ENCODE measurements at places on chromosomes 5 and 9.

DNA sequence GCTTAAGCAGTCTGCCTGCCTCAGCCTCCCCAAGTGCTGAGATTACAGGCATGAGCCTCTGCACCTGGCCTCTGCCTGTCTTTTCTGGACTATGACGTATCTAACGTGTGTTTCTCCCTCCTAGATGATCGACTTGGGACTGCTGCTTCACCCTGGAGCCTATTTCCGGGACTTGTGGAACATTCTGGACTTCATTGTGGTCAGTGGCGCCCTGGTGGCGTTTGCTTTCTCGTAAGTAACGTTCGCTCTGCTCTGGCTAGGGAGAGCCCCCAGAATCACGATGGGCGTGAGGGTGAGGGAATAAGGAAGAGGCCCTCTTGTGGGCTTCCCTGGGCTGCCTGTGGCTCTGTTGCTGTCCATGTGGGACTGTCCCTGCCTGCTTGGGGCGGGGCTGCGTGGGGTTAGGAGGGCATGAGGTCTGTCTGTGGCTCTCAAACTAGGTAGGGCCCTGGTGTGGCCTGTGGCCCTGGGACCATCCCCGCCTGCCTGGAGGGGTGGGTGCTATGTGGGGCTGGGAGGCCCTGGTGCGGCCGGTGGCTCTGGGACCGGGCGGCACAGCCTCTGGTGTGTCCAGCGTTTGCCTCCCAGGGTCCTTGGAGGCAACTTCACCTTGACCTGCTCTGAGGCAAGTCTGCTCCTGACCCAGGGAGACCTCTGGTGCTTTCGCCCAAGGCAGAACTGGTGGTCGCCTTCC lies 171.7 kb downstream of the CACNA1B start:
- DNase-seq, result no peak

DNA sequence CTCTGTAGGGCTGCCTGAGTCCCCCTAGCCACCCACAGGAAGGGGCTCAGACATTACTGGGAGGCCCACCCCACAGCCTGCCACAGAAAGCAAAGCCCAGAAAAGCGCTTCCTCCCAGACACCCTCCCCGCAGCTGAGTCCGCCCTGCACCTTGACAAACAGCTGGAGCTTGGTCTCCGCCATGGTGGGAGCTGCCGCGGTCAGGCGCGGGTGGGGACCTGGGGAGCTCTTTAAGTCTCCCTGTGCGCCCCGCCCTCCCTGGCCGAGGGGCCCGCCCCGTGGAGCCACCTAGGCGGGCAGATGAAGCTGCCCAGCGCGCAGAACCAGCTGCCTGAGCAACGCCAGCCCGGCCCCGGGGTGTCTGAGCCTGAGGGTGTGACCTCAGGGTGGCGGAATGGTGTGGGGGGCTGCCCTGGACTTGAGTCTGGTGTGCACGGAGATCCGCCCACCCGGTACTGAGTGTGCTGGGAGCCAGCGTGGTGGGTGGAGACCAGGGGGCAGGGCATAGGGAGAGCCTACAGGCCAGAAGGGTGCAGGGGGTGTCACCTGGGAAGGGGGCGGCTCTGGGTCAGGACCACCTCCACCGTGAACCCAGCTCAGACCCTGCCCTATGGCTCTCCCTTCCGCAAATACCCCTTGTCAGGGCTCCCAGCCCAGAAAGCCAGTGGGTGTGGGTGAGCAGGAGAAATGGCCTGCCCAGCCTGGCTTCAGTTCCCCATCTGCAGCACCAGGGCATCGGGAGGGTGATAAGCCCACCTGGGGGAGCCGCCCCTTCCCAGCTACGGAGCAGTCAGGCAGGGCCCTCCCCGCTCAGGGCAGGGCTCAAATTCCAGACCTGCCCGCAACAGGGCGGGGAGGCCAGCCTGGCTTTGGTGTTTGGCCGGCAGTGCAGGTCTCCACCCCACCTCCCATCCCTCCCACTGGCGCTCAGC lies at the start of gene CLIC3:
CLIC3 (minus strand) TSS at position 208 of the 932 bp plus-strand sequence; CDS start at position 183, 25 bp downstream.
- no peak for DNase-seq

DNA sequence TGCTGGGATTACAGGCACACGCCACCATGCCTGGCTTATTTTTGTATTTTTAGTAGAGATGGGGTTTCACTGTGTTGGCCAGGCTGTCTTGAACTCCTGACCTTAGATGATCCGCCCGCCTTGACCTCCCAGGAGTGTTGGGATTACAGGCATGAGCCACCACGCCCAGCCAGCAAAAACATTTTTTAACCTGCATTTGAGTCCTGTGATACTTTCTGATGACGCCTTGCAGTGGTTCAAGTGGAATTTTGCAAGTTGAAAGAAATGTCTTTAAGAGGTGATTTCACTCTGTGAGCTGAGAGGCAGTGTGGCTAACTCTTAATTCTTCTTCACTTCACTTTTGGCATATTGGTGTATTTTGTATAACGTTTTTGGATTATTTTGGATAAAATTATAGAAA lies 9.1 kb downstream of the ANP32B start:
- DNase-seq, result no peak

- DNase-seq, result no peak
Observed at GRCh38 chr9:124369231-124369797, 45.9 kb downstream of the PSMB7 start.

DNA sequence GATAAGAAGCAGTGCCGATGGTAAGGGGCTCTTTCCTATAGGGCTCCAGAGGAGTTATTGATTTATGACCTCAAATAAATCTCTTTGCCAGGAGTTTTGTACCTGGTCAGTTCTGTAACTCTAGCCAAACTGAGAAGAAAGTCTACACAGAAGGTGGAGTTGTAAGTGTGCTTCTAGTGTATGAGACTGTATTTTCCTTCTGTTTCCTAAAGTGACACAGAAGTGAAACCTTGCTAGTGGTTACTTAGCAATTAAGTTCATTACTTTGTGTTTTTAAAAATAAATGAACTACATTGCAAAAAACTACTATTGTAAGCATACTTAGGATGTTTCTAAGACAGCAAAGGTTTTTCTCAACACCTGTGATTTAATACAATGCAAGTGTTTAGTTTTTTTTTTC lies 48.7 kb upstream of the ACTBL2 start:
- no peak for DNase-seq

GRCh38 chr5:126869005-126869451 lies 92.1 kb downstream of the LMNB1 start:
- no peak for DNase-seq

GRCh38 chr5:104763216-104763615 lies 1200.6 kb upstream of the NUDT12 start:
- no peak for DNase-seq

- no peak for DNase-seq
Observed at GRCh38 chr5:10623305-10623910, 59.5 kb downstream of the ANKRD33B start.

DNA sequence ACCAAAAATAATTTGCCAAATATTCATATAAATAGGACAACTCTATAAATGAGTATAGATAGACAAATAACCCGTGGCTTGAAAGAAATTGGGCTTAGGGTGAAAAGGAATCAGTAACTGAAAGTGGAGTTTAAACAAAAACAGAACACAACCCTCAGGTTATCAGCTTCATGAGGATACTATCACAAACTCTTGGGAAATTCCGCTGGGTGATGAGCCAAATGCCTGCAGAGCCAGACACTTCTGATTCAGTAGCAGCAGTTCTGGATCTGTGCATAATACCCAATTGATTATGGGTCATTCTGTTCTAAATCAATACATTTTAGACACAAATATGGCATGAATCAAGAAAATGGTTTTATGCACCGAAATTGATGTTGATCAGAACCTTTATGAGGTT lies 72.4 kb downstream of the CAMK4 start:
- no peak for DNase-seq

- no peak for DNase-seq
Observed at GRCh38 chr5:124263680-124264491, 482.6 kb downstream of the ZNF608 start.

DNA sequence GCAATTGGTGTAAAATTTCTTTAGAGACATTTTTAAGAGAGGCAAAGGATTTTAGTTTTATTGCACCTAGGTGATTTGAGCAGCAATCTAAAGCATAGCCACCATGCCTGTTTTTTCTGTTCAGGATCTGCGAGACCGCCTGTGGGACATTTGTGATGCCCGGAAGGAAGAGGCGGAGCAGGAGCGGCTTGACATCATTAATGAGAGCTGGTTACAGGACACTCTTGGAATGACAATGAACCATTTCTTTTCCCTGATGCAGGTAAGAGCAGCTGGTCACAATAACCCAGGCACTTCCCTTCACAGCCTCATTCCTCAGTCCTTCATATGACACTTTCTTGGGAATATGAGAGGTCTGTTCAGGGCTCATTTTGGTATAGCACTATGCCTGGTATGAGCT lies 103.2 kb upstream of the IL7R start:
- DNase-seq, result no peak

GRCh38 chr9:18910916-18911315 lies 122.1 kb downstream of the SAXO1 start:
- no peak for DNase-seq

DNA sequence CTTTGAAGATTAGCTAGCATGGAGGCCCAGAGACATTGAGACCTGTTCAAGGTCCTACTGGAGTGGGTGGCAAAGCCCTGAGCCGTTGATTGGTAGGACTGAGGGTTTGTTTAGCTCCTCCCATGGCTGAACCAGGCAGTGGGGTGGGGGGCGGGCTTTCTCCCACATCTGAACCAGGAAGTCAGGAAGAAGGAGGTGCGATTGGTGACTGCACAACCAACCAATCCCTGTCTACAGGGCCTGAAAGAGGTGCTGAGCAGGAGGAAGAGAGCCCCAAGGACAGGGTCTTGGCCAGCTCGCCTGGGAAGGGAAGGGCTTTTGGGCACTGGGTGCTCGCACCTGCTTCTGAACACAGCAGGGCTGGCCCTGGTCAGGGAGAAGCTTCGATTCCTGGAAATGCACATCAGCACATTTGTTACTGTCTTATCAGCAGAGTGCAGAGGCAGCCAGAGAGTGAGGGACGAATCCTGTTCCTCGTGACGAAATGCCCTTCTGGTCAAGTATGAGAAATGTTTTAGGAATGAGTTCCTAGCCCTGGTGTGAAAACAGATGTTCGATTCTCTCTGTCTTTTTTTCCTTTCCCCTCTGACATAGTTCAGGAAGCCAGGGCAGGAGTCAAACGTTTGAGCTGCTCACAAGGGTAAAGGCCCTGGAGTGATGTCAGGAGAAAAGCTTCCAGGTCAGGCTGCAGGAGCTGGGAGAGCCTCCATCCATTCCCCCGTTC lies 294.8 kb upstream of the KLF4 start:
- DNase-seq, result no peak

DNA sequence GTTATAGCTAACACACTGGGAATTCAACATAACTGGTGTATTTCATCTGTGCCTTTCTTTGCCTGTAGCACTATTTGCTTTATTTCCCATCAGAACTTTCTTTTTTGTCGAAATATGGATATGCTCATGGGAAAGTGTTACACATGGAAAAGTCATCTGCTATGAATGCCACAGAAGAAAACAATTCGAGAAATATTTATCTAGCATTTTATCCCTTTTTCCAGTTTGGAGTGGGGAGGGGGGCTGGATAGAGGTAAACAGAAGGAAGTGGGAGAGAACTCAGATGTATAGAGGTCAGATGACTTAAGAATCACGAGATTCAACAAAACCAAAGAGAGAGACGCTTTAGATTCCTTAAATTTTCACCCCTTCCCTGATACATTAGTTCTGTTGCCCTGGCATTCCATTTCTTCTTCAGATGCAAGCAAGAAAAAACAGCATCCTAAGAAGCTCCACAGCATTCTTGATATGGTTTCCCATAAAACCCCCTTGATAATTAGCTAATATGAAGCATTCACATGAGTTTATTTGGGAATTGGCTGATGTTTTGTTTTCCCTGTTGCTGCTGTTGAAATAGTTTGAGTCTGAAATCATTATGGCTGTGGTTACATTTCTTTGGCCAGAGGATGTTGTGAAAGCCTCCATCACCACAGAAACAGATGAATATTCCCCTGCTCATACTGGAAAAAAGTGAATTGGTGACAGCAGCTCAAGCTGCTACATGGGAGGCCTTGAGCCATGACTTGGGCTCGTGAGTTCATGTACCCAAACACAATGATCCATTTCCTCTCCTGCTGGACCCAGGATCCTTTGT lies 335.8 kb upstream of the DAB2 start:
- no peak for DNase-seq

DNA sequence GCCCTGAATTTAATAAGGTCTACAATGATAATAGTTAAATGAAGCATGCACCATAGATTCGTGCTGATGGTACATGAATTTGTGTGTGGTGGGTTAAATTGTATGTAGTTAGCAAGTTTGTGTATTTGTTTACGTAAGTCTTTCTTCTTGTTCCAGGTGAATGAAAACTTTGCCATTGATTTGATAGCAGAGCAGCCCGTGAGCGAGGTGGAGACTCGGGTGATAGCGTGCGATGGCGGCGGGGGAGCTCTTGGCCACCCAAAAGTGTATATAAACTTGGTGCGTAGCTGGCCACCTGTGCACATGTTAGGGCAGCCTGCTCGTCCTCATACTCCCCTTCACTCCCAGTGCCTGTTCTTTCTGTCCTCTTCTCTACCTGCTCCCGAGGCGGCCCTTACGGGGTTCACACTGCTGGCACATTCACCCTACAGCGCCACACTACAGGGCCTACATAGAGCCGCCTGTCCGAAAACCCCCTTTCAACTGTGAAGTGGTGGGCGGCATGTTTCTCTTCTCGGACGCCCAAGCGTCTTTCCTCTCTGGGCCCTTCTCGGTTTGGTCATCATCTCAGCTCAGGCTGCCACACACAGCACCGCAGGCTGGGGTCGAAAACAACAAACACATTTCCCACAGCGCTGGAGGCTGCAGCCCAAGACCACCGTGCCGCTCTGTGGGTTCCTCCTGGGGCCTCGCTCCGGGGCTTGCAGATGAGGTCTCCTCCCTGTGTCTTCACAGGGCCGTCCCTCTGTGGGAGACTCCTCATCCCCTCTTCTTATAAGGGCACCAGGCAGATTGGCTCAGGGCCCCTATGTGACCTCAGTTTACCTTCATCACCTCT lies 13.2 kb downstream of the NDUFS6 start:
- DNase-seq, result no peak

DNA sequence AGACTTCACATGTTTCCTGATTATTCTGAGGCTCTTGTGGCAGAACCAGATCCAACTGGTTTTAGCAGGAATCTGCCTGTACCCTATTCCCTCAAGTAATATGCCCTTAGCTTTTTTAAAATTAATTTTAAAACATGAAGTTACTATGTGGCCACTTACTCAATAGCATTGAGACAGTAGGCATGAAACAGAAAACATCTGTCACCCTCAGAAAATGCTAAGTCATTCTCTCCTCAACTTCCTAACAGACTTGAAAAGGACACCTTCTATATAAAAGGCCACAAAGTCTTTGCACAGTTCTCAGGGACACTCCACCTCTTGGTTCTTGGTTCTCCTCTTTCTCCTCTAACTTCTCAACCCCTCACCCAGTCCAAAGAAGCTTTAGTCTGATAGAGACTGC lies 277.8 kb downstream of the RAB3C start:
- DNase-seq, result no peak

DNA sequence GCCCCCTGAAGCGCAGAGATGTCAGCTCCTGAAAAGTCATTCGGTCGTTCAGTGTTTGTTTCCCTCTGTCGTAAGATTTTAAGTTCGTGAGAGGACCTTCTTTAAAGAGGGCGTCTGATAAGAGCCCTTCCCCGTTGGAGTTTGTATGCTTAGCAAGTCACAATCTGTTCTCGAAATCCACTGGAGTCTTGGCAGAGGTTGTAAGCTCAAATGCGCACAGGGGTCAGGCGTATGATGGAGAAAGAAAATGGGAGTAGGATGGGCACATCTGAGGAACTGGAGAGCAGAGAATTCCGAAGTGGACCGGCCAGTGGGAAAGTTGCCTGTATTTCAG lies 710 bp downstream of the HSD17B4 start:
- DNase-seq, result no peak

GRCh38 chr9:80885894-80886293 lies 803.5 kb downstream of the TLE1 start:
- DNase-seq, result no peak

All from NCI-H2107 (cell line).